ENCODE measurements at places on chromosomes 3 and 15. TPM values are rescaled to one million over a fixed set of nuclear protein-coding genes. Genes with fewer than 3 reads are reported as not detected.

DNA sequence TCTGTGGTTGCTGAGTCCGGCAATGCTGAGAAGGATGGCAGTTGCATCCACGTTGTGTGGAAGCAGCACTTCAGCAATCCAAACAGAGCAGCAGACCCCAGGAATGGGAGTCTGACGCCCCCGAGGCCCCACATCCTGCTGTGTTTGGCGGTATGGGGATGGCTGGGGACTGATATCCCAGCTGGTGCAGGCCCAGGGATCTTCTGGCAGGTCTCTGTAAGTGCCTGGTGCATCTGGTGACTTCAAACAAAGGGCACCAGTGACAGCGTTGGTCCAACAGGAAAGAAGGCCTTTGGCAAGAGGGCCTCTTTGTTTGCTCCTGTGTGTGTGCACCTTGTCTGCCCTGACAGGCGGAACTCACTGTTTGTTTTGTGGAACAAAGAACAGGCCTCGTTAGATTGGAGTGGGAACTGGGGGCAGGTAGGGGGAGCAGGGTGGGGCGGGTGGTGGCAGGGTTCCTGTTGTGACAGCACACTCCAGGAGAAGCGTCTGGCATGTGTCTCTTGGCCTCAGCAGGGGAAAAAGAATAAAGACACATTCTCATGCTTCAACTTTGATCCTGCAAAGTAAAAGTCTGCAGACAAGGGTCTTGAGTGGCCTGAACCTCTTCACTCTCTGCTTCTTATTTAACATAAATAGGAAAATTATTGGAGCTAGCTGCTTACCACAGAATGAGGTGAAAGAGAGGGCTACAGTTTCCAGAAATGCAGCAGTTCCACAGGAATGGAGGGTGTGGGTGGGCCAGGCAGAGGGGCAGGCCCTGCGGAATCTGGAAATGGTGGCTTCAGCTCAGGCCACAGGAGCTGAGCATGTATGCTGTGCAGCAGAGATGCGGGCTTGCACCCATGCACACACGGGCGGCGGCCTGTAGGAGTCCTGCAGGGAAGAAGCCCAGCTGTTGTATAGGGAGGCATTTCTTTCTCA lies 94.5 kb upstream of the MYZAP start:
- DNase-seq = no peak

DNA sequence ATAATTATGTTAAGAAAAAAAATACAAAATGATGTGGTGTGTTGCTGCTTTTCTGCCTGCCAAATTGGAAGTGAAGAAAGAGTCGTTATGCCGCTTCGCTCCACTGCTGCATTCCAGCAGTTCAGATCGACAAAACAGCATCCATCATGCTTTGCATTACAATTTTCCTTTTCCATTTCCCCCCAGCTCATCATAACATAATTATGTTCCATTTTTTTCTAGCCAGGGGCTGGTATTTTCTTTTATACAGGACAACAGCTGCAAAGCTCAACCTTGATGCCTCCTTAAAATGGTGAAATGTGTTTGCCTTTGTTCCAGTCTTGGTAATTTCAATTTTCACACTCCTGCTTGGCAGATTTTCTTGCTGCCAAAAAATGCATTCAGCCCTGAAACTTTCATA lies 44.9 kb upstream of the KBTBD12 start:
- DNase-seq = no peak

GRCh38 chr3:131714585-131715220 lies 211.9 kb upstream of the MRPL3 start:
- no peak for DNase-seq

SCAMP5 gene
- 0.81 TPM for total RNA-seq

DNA sequence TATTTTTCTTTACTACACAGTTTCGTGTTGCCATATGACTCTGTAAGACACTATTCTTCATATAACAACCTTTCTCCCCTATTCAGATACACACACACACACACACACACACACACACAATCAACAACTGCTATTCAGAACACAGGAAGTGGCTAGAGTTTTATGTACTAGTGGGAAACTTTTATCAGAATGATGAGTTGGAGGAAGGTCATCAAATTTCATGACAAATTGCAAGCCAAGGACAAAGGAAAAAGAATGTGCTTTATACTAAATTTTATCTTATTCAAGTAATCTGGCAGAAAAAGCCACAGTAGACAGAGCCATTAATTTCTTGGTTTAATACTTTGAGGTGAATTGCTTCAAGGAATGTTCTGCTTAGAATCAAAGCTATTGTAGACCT lies 899.8 kb downstream of the ROBO2 start:
- no peak for DNase-seq

DNA sequence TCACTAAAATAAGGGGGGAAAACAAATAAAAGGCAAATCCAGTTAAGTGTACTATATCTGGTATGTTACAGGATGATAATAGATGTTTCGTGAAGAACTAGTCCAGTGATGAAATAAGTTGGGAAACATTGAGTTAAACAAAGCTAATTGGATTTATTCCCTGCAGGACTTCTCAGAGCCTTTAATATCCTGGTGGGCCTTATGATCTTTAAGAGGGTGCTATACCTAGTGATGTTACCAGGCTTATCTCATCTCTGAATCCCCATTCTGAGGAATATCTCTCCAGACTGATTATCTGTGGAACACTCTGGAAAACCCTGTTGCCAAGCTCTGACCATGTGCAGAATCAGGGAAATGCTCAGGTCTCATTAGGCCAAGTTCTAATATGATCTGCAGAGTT lies 54.8 kb upstream of the POMGNT2 start:
- DNase-seq = no peak
